ENCODE measurements at places on chromosomes 13 and 19.
A peak's percentile ranks its signal among the peaks of the same experiment; 100 is the strongest.

- DNase-seq, result peak; percentile 80
Measured at GRCh38 chr13:26872525-26873385, 112.2 kb upstream of the GPR12 start.

GRCh38 chr13:45356966-45357672 lies 16.1 kb upstream of the TPT1 start:
- DNase-seq, result no peak

DNA sequence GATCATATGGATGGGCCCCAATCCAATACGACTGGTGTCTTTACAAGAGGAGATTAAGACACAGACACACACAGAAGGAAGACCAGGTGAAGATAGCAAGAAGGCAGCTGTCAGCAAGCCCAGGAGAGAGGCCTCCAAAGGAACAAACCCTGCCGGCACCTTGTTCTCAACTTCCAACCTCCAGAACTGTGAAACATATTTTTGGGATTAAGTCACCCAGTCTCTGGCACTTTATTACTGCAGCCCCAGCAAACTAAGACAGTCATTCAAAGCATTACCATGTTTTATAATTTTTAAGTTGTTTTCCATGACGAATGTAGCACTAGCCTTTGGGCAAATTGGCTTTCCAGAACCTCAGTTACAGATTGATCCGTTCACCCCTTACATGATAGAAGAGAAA lies 11.3 kb downstream of the STARD13 start:
- no peak for DNase-seq

- no peak for DNase-seq
Measured at GRCh38 chr13:23957981-23958380, 60.7 kb upstream of the C1QTNF9B start.

GRCh38 chr13:106468207-106468606 lies 67.3 kb downstream of the EFNB2 start:
- DNase-seq, result no peak

- DNase-seq, result no peak
Measured at GRCh38 chr19:11868188-11868587, 19.4 kb upstream of the ZNF69 start.

- DNase-seq, result no peak
Measured at GRCh38 chr13:46484561-46484960, 68.4 kb upstream of the LRCH1 start.

GRCh38 chr13:26653310-26653709 lies 95.8 kb downstream of the WASF3 start:
- no peak for DNase-seq

- no peak for DNase-seq
Measured at GRCh38 chr13:97429681-97430081, 4.3 kb upstream of the RAP2A start.

- DNase-seq, result no peak
Measured at GRCh38 chr19:1298235-1298634, 12.6 kb downstream of the EFNA2 start.

DNA sequence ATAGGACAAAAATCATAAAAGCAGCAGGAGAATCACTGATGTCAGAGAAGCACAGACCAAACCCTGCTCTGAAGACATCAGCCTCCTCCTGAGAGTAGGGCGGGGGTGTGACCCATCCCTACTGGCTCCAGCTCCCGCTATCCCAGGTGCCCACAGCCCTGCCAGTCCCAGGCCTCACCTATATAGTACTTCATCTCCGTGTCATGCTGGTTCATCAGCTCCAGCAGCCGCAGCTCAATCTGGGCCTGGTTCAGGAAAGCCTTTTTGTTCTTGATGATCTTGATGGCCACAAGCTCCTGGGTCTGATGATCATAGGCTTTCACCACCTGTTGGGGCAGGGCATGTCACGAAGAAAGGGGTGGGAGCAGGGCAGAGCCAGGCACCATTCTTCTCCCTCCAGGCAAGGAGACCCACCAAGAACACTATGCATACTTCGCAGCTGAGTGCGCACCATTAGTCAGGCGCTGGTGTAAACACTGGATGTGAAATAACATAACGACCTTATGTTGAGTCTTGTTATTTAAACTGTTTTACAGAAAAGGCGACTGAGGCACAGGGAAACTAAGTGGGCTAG lies 4.2 kb downstream of the DYRK1B start:
- DNase-seq, result no peak

DNA sequence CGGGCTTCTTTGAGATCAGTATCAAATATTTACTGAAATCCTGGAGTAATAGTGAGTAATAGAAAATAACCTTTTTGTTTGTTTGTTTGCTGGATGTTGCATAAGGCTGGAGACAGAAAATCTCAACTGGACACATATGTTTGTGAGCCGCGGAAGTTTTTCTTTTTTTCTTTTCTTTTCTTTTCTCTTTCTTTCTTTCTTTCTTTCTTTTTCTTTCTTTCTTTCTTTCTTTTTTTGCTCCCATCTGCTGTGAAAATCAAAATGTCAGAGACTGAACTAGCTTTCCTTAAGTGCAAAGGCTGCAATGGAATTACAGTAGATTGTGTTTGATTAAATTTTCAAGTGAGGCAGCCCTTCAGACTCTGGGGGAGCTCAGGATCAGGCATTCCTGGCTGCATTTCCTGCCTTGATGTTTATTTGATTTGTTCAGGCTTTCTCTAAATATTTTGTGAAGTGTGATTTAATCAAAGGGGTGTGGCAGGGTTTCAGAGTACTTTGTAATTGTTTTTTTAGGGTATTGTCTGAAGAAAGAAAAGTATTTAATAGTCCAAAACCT lies 319 bp downstream of the FRY start:
- no peak for DNase-seq

GRCh38 chr19:23946569-23946968 lies 31.9 kb downstream of the ZNF726 start:
- no peak for DNase-seq

GRCh38 chr13:97283888-97284287 lies 61.8 kb downstream of the MBNL2 start:
- no peak for DNase-seq

Data from DMS53 (cell line).